ENCODE measurements at places on chromosomes 11 and 22.

DNA sequence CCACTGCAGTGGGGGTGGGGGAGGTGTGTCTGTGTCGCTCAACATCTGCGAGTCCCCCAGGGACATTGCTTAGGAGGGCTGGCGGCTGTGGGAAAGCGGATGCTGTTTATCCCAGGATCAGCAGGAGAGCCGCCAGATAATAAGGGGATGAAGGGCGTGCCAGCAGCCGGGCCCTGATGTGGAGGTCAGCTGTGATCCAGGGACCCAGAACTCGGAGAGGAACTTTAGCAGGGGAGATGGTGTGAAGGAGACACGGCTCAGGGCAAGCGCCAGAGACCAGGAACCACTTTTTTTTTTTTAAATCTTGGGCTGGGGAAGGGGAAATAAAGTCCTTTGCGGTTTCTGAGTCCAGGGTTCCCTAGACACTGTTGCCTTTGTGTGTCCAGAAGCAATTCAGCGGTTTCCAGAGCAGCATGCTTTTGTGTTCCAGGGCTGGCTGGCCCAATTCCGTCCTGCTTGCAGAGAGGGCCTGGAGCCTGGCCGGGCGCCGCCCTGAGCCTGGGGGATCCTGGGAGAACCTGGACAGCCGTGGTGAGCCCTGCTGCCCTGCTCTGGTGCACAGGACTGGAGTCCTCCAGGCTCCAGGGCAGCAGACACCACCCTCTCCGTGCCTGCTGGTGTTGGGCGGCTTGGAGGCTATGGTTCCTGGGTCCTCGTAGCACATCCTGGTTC lies at the start of gene GRAMD4:
GRAMD4 (plus strand) TSS at position 557 of the 672 bp plus-strand sequence. CDS start 6,414 bp downstream, outside the sequence.
- no peak for DNase-seq

DNA sequence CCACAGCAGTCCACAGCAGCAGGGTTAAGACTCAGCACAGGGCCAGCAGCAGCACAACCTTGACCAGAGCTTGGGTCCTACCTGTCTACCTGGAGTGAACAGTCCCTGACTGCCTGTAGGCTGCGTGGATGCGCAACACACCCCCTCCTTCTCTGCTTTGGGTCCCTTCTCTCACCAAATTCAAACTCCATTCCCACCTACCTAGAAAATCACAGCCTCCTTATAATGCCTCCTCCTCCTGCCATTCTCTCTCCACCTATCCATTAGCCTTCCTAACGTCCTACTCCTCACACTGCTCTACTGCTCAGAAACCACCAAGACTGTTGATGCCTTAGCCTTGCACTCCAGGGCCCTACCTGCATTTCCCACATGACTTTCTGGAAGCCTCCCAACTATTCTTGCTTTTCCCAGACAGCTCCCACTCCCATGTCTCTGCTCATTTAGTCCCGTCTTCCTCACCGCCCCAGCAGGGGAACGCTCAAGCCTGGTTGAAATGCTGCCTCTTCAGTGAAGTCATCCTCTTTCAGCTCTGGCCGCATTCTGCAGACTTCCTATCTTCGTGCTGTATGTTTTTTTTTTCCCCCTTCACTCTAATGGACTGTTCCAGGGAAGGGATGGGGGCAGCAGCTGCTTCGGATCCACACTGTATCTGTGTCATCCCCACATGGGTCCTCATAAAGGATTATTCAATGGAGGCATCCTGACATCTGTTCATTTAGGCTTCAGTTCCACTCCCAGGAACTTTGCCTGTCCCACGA lies 3.3 kb downstream of the IL18BP start:
- DNase-seq, result no peak

DNA sequence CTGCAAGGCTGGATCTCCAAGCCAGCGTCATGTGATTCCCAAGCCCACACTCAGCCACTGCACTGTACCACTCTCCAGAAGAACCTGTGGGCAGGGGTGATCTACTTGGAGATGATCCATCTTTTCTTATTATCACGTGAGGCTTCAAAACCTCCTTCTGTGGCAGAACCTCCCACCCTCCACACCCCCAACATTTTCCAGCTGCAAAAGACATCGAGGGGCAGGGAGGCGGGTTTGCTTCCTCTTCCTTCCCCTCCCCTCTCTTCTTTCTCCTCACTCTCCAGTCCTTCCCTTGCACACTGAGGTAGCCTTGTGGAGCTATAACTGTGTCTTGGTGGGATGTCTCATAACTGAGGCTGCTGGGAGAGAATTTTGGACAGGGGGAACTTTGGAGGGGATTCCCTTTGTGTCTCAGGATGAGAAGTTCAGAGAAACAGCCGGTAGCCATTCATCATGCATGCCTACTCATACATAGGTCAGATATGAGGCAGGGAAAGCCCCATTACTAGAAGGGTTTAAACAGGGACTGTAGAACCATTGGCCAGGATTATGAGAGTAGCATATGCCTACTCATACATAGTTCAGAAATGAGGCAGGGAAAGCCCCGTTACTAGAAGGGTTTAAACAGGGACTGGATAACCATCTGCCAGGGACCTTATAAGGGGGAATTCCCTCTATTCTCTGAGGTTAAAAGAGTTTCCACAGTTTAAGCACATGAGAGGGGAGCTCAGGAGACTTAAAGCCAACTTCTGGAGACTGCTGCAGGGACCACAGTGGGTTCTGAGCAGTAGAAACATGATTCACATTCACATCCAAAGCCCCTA lies 420.7 kb upstream of the CADM1 start:
- no peak for DNase-seq

- no peak for DNase-seq
Observed at GRCh38 chr22:49090061-49090852, 737.4 kb downstream of the BRD1 start.

DNA sequence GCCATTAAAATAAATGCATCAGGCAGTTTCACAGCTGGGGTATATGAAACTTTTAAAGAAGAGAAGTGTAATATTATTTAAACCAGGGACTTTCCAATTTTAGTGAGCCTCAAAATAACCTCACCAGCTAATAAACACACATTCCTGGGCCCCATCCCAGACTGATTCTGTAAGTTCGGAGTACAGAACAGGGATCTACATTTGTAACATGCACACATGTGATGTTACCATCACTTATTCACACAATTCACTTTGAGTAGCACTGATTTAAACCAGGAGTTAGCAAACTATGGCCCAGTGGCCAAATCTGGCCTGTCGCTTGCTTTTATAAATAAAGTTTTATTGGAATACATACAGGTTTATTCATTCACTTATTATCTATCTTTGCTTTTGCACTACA lies 62.0 kb downstream of the STK33 start:
- DNase-seq, result no peak

DNA sequence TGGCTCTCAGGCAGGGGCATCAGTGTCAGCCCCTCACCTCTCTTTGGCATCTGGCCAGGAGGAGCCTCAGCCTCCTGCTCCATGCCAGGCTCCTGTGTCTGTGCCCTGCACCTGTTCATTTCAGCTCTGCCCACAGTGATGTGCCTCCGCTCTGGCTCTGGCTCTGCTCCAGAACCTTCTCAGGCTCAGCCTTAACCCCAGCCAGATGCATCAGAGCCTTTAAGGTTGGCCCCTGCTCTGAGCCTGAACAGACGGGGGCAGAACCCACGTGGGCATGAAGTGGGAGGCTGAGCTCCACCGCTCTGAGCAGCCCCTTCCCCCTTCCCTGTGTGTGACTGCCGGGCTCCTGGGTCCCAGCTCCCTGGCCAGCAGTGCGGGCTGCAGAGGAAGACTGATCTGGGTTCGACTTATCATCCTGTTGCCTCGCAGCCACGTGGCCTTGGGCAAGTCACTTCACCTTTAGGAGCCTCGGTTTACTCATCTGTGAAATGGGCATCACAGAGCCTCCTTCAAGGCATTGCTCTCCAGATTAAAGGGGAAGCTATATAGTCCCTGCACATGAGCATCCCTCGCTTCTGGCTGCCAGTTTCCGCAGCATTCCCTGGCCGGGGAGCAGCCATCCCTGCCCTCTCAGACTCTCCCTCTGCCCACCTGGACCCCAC lies 44.7 kb upstream of the RTL6 start:
- no peak for DNase-seq

DNA sequence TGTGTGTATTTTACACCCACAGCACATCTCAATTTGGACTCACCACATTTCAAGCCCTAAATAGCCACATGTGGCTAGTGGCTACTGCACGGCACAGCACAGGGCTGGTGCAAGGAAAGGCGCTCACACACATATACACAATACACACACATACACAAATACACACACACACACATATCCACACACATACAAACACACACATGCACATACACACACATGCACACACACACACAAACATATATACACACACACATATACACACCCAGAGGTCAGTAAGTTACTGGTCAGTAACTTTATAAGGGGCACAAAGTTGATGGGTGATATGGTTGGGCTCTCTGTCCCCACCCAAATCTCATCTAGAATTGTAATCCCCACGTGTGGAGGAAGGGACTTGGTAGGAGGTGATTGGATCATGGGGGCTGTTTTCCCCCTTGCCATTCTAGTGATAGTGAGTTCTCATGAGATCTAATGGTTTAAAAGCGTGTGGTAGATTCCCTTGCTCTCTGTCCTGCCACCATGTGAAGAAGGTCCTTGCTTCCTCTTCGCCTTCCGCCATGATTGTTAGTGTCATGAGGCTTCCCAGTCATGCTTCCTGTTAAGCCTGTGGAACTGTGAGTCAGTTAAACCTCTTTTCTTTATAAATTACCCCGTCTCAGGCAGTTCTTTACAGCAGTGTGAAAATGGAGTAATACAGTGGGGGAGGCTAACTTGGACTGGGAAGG lies 37.6 kb upstream of the DKK3 start:
- DNase-seq, result no peak

- no peak for DNase-seq
Observed at GRCh38 chr22:43533156-43533530, 121.3 kb downstream of the MPPED1 start.

DNA sequence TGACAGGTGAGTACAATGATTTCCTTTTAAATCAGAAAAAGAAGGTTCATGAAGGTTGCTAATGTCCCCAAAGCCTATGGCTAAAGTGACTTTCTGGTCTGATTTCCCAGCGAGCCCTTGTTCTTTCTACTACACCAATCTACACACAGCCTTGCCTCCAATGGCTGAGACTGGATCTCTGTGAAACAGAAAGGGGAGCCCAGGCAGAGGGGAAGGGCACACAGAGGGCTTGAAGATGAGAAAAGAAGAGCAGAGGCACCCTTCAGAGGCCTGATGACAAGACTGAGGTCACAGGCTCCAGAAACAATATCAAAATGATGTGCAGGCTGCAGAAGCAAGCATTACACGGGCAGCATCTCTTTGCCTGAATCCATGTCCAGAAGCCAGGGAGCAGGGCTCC lies 1.5 kb downstream of the SYN3 start:
- DNase-seq, result no peak

DNA sequence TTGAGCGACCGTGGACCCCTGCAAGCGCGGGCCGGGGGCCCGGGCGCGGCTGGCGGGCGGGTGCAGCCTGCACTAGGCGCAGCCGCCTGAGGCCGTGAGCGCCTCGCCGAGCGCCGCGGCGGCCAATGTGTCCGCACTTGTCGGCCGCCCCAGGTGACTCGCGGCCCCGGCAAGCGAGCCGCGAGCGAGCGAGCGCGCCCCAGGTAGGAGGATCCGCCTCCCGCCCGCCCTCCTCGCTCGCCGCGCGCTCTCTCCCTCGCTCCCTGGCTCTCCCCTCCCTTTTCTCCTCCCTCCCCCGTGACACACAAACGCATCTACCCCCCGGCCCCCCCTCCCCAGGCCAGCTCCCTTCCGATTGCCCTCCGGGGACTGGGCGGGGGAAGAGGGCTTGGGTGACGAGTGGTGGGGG lies at the start of gene WNT7B:
WNT7B (minus strand) TSS at position 160 of the 409 bp plus-strand sequence. CDS start 408 bp downstream, outside the sequence.
- no peak for DNase-seq

GRCh38 chr11:111541254-111542061 lies 938 bp downstream of the LAYN start:
- DNase-seq, result no peak

DNA sequence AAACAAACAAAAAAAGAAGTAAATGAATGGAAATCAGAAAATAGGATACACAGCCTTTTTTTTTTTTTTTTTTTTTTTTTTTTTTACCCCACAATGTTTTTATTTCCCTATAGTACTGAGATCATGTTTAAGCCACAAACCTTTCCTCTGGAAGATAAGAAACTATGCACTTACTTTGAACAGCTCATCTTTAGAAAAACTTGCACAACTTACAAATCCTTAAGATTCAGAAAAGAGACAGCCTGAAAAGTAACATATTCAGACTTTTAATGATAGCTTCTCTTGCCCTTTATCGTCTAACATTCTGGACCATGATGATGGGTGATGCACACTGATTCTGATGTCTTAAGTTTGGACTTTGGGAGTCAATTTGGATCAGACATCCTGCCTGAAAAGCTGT lies 80.3 kb downstream of the TNRC6B start:
- DNase-seq, result no peak

DNA sequence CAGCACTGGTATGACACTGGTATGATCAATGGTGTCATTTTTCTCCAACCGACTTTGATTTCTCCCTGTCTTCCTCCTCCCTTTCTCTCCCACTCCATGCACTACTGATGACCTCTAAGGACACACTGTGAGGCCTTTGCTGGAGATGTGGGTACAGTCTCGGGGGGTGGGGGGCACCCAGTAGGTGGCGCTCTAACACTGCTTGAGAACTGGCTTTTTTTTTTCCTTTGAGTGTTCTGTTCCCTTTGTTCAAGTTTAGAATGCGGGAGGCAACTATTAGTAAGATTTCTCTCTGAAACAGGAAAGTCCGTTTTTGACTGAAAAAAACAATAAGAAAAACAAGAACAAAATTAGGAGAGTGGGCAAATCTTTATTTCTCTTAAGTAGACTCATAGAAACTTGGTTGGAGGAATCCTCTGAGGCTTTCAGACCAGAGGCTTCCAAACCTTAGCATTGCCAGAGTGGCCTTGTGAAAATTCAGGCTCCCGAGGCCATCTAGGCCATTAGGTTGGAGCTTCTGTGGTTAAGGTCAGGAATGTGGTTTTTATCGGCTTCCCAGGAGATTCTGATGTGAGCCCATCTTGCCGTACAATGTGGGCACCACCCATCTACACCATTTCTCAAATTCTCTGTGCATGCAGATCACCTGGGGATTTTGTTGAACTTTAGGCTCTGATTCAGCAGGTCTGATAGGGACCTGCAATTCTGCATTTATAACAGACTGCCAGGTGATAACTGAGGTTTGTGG lies 43.2 kb downstream of the PANX1 start:
- no peak for DNase-seq

- no peak for DNase-seq
Observed at GRCh38 chr22:17152971-17153370, 6.1 kb downstream of the HDHD5 start.

DNA sequence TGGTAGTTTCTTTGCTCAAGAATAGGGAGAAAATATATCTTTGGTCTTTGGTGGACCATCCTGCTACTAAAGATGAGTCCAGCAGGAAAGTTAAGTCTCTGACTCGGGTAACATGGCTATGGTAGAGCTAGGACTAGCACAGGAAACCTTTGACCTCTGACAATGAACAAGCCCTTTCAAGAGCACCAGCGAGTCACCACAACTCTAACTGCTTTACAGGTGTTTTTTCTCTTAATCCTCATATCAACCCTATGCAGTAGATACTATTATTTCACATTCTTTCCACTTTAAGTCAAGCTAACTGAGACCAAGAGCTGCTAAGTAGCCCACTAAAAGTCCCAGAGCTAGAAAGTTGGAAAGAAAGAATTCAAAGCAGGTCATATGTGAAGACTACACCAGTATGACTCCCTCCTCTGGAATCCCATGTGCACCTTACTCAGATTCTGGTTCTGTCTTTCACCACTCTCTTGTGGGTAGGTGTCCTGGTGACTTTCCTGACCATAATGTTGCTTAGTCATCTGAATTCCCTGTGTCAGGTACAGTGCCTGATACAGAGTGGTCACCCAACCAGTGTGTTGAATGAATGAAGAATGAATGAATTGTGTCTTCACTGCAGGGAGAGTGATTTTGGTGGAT lies 53.8 kb upstream of the ME3 start:
- no peak for DNase-seq
